LHCN-M2 (cell line): ENCODE measurements at places on chromosomes 2 and 18. TPM values are rescaled to one million over a fixed set of nuclear protein-coding genes. Genes with fewer than 3 reads are reported as not detected.

MTCL1 gene
- total RNA-seq, result 16.1 and 19.3 TPM in 2 replicates

FBLN7 gene
- 4.4 and 5.1 TPM in 2 replicates for total RNA-seq

GAD1 gene
- 0.19 and 0.29 TPM in 2 replicates for total RNA-seq

ZDBF2 gene
- total RNA-seq, result 11.5 and 12.1 TPM in 2 replicates

TRIM54 gene
- total RNA-seq, result 0.11 TPM in 1 of 2 replicates, not detected in the other

ALKAL2 gene
- total RNA-seq, result not detected in 2 replicates

SUPT7L gene
- 19.8 and 26.4 TPM in 2 replicates for total RNA-seq

SLC4A5 gene
- total RNA-seq, result 0.11 TPM in 1 of 2 replicates, not detected in the other

EHD3 gene
- 9.1 and 10.9 TPM in 2 replicates for total RNA-seq

SYT4 gene
- not detected in 2 replicates for total RNA-seq

- DNase-seq, result no peak
Measured at GRCh38 chr18:2538236-2538635, 33.1 kb downstream of the METTL4 start.

- peak; percentile 60 for DNase-seq
Measured at GRCh38 chr2:186256540-186256939, 229.5 kb upstream of the ZC3H15 start.

GRCh38 chr2:225282858-225283710 lies 116.4 kb upstream of the NYAP2 start:
- peak; percentile 27 for DNase-seq

DNA sequence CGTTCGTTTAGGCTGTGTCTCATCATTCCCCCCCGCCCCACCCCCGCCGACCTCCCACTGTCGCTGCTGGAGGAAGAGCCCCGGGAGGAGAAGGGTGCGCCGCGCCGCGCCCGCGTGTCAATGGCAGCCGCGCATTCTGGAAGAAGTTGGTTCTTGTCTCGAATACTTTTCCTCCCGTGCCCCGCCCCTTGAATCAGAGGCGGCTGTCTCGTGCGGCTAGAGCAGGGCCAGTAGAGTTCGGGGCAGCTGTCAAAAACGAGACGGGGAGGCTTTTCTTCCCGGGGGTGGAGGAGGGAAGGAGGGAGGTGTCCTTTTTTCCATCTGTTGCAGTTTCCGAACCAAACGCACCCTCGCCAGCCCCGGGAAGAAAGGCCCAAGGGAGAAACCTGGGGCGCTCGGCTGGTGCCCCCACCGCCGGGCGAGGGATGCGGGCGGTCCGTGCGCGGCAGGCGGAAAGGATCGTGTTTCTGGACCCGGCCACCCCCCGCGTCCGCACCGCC lies 410 bp upstream of the TGIF1 start:
- DNase-seq, result peak; percentile 95

DNA sequence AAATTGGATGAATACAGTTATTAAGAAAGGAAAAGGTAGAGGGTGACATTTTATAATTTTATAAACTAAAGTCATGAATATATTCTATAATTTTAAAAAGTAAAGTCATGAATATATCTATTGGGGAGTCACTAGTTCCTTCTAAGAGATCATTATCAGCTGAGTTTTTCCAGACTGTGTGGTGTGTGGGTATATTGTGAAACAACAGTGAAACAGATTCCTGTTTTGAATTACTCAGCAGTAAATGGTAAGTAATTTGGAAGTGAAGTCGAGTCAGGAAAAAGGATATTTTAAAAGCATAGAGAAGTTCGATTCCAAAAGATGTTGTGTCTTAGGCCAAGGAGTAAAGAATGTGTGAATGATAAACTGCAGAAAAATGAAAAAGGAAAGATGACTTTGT lies 1018.2 kb upstream of the NXPH2 start:
- no peak for DNase-seq

DNA sequence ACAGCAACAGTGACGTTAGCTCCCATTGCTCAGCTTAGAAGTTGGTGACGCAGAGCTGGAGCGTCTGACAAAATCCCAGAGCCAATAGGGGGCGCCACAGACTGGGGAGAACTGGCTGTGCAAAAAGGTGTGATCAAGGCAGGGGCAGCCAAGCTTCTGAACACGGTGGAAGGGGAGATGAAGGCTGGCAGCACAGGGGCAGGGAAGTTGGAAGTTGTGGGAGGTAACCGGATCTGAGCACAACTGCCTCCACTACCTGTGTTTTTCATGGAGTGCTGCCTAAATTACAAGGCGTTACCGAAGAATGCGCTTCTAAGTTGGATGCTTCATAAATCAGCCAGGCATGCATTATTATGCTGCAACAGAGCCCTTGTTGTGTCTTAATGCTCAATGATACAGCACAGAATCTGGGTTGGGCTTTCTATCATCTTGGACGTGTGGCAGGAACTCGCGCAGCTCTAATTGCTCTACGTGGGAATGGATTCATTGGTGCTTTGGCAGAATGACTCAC lies 370.0 kb downstream of the SLC4A3 start:
- peak; percentile 38 for DNase-seq

GRCh38 chr18:57446322-57446721 lies 11.1 kb downstream of the ONECUT2 start:
- DNase-seq, result no peak

DNA sequence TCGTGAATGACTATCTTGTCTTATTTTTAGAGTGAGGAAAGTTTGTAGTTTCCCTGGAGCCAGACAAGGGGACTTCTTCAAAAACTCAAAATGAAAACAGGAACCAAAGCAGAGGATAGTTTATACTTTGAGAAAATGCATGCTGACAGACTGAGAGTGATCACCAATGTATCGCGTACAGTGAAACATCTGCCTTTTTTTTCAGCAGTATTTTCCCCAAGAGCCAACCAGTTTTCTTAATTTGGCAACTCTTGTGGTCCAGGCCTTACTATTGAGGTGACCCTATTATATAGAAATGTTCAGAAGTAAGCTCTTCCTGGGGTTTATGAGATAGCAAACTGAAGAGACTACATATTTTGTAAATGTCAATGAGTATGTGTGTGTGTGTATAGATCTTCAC lies 153.7 kb upstream of the VRK2 start:
- DNase-seq, result no peak

- no peak for DNase-seq
Measured at GRCh38 chr2:66164470-66164869, 270.5 kb upstream of the MEIS1 start.

- DNase-seq, result no peak
Measured at GRCh38 chr2:164746713-164747112, 94.9 kb downstream of the COBLL1 start.

- DNase-seq, result no peak
Measured at GRCh38 chr2:226873826-226874225, 38.0 kb downstream of the RHBDD1 start.

- no peak for DNase-seq
Measured at GRCh38 chr2:172081221-172082022, 3.9 kb upstream of the DLX1 start.

GRCh38 chr2:111678161-111678560 lies 205.8 kb downstream of the ANAPC1 start:
- peak; percentile 54 for DNase-seq

GRCh38 chr2:126801473-126801872 lies 97.2 kb upstream of the TEX51 start:
- no peak for DNase-seq

GRCh38 chr2:148725564-148725963 lies 81.0 kb downstream of the EPC2 start:
- no peak for DNase-seq

DNA sequence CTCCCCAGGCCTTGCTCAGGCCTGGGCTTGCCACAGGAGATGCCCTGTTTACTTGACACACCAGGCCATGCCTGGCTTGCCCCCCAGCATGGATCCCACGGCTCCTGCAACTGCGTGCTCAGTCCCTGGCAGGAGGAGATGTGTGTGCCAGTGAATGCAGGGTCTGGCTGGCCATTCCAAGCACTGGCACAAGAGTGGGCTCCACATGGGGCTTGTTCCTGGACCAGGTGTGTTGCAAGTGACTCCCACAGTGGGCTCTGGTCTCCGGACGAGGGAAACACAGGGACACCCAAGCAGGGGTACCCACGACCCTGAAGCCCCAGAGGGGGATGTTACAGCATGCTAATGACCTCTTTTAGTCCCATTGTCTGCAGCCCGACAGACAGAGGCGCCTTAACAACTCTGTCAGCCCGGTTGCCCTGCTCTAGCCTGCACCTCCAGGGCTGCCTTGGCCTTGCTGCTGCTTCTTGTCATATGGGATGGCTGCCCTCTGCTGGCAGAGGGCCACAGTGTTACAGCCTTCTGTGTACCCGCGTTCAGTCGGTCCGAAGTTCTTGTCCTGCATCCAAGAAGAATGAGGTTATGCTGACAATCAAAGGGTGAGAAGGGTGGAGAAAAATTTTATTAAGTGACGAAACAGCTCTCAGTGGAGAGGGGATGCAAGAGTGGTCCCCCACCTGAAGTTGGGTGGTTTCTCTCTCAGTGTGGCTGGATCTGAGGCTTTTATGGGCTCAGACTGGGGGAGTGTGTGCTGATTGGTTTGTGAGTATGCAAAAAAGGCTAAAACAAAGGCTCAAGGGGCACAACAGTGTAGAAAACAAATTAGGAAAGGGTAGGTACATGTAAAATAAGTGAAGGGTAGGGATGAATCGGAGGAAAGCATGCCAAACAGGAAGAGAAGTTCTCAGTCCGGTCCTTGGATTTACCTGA lies 180.4 kb downstream of the MBD5 start:
- peak; percentile 17 for DNase-seq

GRCh38 chr2:99921903-99922302 lies 220.5 kb downstream of the AFF3 start:
- no peak for DNase-seq

DNA sequence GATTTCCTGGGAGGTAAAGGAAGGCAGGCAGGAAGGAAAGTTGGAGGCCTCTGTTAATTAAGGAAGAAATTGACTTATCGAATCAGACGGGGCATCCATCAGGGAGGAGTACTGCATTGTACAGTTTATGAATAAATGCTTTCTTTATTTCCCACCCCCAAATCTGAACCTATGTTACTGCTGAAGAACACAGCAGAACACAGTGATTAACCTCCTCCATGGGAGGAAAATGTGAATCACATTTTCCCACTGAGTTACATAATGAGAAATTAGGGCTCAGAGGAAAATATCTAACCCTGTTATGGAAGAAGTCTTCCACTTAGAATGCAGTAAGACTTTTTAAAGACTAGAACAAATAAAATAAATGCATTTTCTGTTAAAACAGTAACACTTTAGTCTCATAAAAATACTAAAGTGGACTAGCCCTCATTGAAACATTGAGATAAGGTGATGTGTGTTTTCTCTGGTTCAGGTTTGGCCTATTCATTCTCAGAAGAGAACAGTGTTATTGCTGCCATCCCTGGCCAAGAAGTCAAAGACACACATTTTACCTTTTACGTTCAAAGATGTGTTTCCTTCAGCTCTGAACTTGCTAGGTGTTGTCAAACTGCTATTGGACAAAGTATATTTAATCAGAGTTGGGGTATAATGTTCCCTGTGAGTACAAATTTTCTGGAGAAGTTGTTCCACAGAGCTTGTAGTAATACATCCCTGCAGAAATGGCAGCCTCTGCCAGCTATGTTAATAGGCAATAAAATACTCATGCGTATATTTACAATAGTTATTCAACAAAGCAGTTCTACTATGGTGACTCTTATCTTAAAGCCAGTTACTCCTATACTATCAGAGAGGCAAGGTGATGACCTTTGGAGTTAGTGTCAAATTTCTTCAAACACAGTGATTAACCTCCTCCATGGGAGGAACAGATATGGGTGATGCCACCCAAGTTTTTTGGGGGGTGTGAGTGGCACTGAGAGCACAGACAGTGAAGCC lies 11.1 kb downstream of the DNAH6 start:
- no peak for DNase-seq

GRCh38 chr2:54486766-54487165 lies 30.6 kb downstream of the SPTBN1 start:
- DNase-seq, result no peak

GRCh38 chr2:3728104-3729054 lies 25.0 kb downstream of the DCDC2C start:
- peak; percentile 26 for DNase-seq

GRCh38 chr2:12730265-12730664 lies 13.5 kb downstream of the TRIB2 start:
- peak; percentile 14 for DNase-seq

GRCh38 chr2:15763106-15763821 lies 171.6 kb downstream of the DDX1 start:
- no peak for DNase-seq

DNA sequence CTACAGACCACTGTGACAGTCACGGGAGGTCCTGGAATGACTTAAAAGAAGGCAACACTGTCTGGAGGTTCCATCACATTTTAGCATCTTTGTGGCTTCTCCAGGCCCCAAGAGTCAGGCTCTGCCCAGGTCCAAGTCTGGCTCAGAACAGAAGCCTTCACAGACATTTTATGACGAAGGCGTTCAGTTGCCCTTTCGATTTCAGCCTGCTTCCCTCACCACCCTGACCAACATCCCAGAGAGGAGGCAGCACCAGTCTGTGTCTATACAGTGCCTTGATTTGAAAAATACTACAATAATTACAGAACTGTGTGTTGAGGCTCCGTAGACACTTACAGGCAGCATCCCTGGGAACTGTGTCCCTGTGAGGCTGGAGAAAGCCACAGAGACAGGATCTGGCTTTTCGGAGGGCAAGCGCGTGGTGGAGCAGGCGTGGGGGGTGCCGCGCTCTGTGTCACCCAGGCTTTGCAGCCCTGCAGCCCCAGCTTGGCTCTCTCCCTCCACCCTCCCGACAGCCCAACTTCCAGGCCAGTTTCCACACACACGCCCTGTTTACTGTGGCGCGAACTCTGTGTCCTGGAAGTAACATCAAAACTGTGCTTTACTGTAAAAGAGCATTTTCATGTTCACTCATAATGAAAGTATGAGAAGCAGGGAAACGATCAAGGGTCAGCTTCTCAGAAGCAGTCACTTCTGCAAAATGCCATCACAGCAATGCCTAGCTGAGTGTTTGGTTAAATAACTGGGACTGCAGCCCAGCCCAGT lies 153.5 kb upstream of the ALKAL2 start:
- no peak for DNase-seq

DNA sequence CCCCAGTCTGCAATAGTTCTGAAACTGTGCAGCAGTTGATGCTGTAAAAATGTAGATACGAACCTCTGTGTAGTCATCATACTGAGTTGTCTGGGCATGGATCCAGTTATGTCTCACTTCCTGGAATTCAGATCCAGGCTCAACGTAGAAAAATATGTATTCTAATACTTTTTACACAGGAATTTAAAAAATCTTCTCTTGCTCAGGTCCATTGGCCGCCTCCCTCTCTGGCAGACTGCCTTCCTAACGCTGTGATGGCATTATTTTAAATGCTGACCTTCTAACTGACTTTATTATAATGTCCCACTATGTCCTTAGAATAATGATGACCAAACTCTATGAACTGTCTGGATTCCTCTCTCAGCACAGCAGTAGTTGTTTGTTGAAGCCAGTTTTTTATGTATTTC lies 119.6 kb downstream of the FEZ2 start:
- peak; percentile 96 for DNase-seq

GRCh38 chr18:48994044-48994651 lies 43.4 kb upstream of the SMAD7 start:
- peak; percentile 80 for DNase-seq

- DNase-seq, result no peak
Measured at GRCh38 chr2:143698352-143698751, 569.1 kb downstream of the ARHGAP15 start.
